Metanephros (tissue), 2 donors: ENCODE measurements at places on chromosomes 3 and 15. TPM values are rescaled to one million over a fixed set of nuclear protein-coding genes. Genes with fewer than 3 reads are reported as not detected.

INSYN1 gene
- 7.9 TPM for total RNA-seq

CGGBP1 gene
- total RNA-seq, result 83.8 TPM

ADAMTS9 gene
- 151 TPM for total RNA-seq

SQOR gene
- total RNA-seq, result 14.3 TPM

PAQR5 gene
- 32.4 TPM for total RNA-seq

FILIP1L gene
- 16.6 TPM for total RNA-seq

MYL3 gene
- 23.5 TPM for total RNA-seq

PRSS50 gene
- 0.99 TPM for total RNA-seq

EDEM1 gene
- 16.8 TPM for total RNA-seq

GHSR gene
- not detected for total RNA-seq

CFAP92 gene
- 0.70 TPM for total RNA-seq

KLF13 gene
- total RNA-seq, result 42.6 TPM

FBXL22 gene
- total RNA-seq, result 9.2 TPM

ATP10A gene
- total RNA-seq, result 5.1 TPM

ARGFX gene
- total RNA-seq, result not detected

WDR49 gene
- total RNA-seq, result 3.7 TPM

ZNF620 gene
- total RNA-seq, result 8.9 TPM

C3orf52 gene
- total RNA-seq, result 8.2 TPM

TGM4 gene
- total RNA-seq, result not detected

HYAL3 gene
- 3.7 TPM for total RNA-seq

LYSMD2 gene
- total RNA-seq, result 6.6 TPM

CP gene
- total RNA-seq, result 0.64 TPM

TSC22D2 gene
- 45.0 TPM for total RNA-seq

SLC15A2 gene
- 23.4 TPM for total RNA-seq

IRAK2 gene
- total RNA-seq, result 2.7 TPM

CCDC39 gene
- not detected for total RNA-seq

GALNT15 gene
- 9.9 TPM for total RNA-seq

PLCB2 gene
- total RNA-seq, result 14.3 TPM

ANXA2 gene
- total RNA-seq, result 357 TPM
